Retina (tissue), 1 donor: ENCODE measurements at places on chromosomes 5 and 9.

DNA sequence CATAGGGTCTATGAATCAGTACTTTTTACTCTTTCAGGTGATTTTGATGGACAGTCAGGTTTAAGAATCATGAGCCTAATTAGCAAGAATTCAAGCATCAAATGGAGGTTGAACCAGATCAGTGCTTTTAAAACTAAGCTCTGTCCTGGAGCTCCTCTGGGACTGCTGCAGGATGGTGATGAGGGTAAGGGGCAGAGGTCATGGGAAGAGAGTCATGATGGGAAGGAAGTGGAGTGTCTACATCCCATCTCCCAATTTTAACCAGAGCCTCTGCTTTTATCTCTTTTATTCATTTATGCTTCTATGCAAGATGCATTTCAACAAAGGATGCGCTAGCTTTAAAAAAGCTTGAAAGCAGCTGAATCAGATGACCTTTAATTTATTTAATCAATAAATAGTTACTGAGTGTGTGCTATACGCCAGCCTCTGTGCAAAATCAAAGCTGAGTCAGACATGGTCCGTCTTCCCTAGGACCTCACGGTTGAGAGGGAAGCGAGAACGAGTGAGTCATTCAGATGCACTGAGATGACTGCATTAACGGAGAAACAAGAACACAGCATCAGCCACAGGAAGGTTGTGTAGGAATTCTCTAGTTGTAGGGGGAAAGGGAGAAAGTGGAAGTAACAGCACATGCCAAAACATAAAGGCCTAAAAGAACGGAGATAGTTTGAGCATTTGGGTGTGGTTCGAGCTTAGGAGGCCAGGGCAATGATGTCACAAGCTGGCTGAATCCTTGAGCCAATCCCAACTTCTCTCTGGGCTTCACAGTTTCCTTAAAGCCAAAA is 441.6 kb upstream of the BRINP1 start:
- no peak for DNase-seq

- DNase-seq = no peak
Observed at GRCh38 chr9:137918331-137919094, 40.9 kb downstream of the CACNA1B start.

DNA sequence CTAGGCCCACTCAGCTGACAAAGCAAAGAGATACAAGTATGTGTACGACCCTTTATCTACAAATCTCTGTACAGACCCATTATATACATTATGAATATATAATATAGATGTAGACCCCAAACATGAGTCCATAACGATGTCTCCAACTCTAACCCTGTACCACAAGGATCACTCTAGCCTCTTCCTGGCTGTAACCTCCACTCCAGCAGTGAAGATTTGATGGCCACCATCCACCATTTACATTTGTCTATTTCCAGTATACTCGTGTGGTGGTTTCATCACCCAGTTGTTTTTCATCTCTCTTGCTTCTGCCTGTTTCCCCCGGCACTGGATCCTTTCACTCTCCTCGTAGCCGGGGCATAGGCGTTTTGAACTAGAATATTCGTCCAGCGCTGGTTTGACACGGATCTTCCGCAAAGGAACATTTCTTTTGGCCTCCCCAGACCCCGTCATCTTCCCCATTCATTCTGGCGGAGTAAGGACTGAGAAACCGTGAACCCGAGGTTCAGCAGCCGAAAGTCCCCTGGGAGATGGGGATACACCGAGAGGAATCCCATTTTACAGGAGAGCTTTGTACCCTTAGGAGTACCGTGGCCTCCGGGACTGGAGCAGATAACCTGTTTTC is 828 bp upstream of the TRIO start:
- DNase-seq = no peak

GRCh38 chr5:74763504-74763903 is 3.4 kb downstream of the GFM2 start:
- DNase-seq = no peak

- no peak for DNase-seq
Observed at GRCh38 chr9:138048184-138048583, 170.6 kb downstream of the CACNA1B start.

DNA sequence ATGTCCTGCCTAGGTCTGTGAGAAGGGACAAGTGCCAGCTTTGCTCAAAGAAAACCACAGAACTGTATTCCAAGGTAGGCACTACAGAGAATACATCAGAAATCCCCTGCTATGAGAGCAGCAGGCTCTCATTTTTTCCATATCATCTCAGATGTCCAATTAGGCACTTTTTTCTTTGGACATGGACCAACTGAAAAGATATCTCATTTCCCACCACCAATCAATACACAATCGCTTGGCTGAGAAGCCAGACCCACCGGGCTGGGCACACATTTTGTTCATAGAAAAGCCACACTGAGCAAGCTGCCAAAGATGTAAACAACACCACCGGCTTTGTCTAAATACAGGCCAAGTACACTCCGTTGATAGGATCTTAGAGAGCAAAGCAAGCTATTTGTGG is 25.9 kb downstream of the STOM start:
- no peak for DNase-seq

- DNase-seq = no peak
Observed at GRCh38 chr9:124255222-124255621, 2.5 kb upstream of the NEK6 start.

- peak; percentile 86 for DNase-seq
Observed at GRCh38 chr9:23551311-23551721, 274.7 kb downstream of the ELAVL2 start.

DNA sequence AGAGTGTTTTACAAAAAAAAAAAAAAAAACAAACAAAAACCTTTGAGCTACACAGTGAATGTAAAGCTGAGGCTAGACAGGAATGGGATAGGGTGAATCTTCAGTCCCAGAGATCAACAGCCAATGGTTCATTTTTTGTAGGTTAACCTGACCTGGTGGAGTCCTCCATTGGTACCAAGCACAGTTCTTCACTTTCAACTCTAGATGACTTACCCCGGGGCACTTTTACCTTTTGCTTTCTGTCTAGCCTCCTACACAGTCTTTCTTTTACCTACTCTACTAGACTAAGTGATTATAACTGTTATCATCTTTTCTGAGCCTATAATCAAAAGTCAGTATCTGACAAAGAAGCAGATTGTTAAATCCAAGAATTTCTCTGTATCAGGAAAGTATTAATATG is 50.9 kb downstream of the ANXA2R start:
- DNase-seq = no peak
